ENCODE measurements at places on chromosomes 12 and 14. TPM values are rescaled to one million over a fixed set of nuclear protein-coding genes. Genes with fewer than 3 reads are reported as not detected.

OVCH1 gene
- not detected for total RNA-seq

DNA sequence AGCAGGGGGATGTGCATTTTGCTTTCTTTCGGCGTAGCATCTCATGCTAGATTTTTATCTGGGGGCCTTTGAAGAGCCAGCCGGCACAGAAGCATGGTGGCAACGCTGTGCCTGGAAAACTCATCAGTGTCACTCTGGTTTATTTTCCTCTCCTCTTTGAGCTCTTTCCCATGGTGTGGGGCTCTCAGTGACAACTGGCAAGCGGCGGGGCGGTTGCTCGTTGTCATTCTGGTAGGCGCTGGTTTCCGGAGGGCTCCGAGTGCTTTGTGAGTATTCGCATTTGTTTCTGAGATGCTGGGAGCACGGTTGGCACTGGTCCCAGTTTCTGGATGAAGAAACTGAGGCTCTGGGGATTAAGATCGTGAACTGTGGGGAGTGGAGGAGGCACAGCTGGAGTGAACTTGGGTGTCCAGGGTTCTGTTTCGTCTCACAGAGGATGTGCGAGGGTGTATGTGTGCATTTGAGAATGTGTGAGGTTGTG lies 23.3 kb downstream of the TPCN1 start:
- DNase-seq, result no peak
- H3K4me3 ChIP-seq, result peak overlapping the region; percentile 50
- H3K36me3 ChIP-seq, result no peaks in the 10 kb centered on the region
- peaks cover 71% of the 10 kb centered on the region for H3K4me1 ChIP-seq
- peak overlapping the region; percentile 66 for H3K27ac ChIP-seq
- peaks cover 10% of the 10 kb centered on the region for H3K27me3 ChIP-seq

DNA sequence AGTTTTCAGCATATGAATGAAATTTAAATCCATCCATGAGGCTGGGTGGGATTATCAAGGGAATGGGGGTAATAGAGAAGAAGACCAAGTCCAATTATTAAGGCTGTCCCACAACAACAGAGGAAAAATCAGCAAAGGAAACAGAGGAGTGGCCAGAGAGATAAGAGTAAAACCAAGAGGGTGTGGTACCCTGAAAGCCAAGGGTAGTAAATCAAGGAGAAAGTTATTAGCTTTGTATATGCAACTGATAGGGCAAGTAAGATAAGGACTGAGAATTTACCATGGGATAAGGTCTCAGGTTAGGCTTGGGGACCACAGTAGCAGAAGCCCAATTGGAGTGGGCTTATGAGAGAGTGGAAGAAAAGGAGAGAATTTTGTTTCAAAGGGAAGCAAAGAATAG lies 134.5 kb downstream of the NUAK1 start:
- H3K36me3 ChIP-seq, result peaks cover 14% of the 10 kb centered on the region
- peaks cover 3% of the 10 kb centered on the region for H3K27me3 ChIP-seq
- no peak overlapping the region for H3K4me3 ChIP-seq
- H3K27ac ChIP-seq, result no peak overlapping the region
- H3K4me1 ChIP-seq, result peaks cover 9% of the 10 kb centered on the region

- peaks cover 56% of the 10 kb centered on the region for H3K4me1 ChIP-seq
- peak overlapping the region; percentile 91 for H3K27ac ChIP-seq
- peak overlapping the region; percentile 94 for H3K4me3 ChIP-seq
- H3K36me3 ChIP-seq, result peaks cover 38% of the 10 kb centered on the region
These were observed 13.2 kb upstream of the CDH24 start for GRCh38 chr14:23070262-23071129.

GRCh38 chr12:124111006-124111405 lies 138.0 kb downstream of the ZNF664 start:
- peaks cover 24% of the 10 kb centered on the region for H3K27me3 ChIP-seq
- peaks cover 7% of the 10 kb centered on the region for H3K36me3 ChIP-seq
- no peak overlapping the region for H3K4me3 ChIP-seq

GRCh38 chr12:1405619-1406018 lies 188.8 kb downstream of the FBXL14 start:
- no peaks in the 10 kb centered on the region for H3K27me3 ChIP-seq
- peaks cover 9% of the 10 kb centered on the region for H3K36me3 ChIP-seq
- no peak overlapping the region for H3K27ac ChIP-seq
- H3K4me1 ChIP-seq, result no peaks in the 10 kb centered on the region
- no peak for DNase-seq
- H3K4me3 ChIP-seq, result no peak overlapping the region

DNA sequence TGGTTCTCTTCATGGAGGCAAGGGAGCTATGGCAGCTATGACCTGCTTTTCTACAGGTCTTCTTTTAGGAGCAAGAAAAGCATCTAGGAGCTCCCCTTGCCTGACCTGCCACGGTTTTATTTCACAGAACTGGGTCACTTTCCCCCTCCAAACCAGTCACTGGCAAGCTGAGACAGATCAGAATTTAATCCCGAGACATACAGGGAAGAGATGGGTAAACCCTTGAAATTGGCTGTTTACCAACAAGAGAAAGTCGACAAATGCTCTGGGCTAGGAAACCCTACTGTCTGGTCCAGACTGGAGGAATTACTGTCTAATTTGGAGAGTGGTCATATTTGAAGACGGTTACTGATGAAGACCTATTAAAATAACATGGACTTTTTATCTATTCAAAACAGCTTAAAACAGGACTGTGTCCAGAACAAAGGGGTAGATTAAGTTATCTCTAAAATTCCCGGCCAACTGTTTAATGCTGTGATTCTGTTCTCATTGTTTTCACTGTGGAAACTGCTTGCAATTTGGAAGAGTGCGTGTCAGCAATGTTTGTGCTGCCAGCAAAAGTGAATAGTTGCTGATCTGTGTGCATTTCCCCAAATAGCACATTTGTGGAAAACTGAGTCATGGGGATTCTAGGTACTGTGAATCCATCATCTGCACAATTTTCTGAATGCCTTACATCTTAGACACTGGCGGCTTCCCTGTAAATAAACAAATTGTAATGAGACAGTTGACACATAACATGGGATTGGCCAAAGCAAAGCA lies 73.4 kb upstream of the EEA1 start:
- peaks cover 2% of the 10 kb centered on the region for H3K27me3 ChIP-seq
- peak; percentile 83 for DNase-seq
- peak overlapping the region; percentile 67 for H3K27ac ChIP-seq
- no peaks in the 10 kb centered on the region for H3K36me3 ChIP-seq

SENP1 gene
- total RNA-seq, result 12.0 TPM
